ENCODE measurements at places on chromosomes 11 and 22. TPM values are rescaled to one million over a fixed set of nuclear protein-coding genes. Genes with fewer than 3 reads are reported as not detected.

The RPL27A gene
- total RNA-seq = 645 TPM

The PITPNM1 gene
- 46.9 TPM for total RNA-seq

DNA sequence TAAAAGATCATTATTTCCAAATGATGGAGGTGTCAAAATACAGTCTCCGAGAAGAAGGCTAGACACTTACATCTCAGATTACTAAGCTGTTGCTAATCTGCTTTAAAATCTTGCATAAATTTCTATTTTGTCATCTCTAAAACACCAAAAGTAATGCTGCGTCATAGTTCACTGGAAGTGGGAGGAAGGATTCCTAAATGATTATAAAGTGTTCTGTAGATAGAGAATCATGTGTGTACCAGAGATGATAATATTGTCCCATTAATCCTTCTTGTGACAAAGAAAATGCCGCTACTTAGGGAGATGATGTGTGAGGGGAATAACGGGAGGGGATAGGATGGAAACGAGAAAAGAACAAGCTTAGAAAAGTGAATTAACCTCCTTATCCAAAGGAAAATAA is 268.6 kb downstream of the JRKL start:
- DNase-seq = no peak

DNA sequence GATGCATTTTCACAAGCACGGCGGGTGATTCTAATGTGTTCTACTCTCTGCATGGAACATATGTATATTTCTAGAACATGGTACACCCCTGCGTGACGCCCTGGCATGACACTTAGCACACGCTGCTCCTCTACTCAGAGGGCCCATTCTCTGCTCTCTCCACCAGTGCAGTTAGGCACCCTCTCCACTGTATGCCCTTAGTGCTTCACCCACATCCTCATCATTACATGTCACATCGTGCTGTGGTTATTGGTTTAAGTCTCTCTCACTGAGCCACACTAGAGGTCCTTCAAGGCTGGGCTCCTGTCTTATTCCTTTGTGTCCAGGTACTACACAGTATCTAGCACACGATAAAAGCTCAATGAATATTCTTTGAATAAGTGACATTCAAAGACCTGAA is 16.7 kb downstream of the TMPRSS13 start:
- DNase-seq = no peak
